ENCODE measurements at places on chromosomes 13 and 19.

DNA sequence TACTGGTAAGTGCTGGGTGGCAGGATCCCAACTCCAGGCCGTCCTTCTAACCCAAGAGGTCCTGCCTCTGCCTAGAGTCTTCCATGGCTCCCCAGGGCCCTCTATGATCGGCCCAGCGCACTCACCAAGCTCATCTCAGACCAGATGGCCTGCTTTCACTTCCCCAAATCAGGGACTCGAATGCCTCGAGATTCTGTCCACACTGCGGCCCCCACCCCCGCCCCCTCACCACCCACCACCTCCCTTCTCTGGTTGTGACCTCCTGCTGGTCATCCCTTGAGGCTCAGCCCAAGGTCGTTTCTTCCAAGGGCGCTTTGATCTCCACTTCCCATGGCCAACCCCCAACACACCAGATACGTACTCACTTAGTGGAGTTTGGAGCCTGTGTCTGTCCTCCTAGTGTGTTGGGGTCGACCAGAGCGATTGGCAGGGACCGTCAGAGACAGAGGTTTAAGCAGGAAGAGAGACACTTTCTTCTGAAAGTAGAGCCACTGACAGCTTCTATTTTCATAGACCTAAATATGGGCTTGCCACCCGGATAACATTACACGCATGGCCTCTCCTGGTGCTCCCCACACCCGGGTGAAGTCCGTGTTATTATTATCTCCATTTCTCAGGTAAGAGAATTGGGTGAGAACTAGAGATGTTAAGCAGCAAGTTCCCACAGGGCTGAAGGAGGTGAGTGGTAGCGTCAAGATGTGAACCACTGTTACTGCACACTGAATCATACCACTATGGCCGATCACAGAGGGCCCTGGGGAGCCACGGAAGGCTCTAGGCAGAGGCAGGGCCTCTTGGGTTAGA, at the start of gene FCER2:
Gene FCER2, minus strand, starts transcription at position 478 of the 804 bp plus-strand sequence. CDS start 2,371 bp downstream, outside the sequence.
- DNase-seq, result no peak

- no peak for DNase-seq
These were observed 150.9 kb downstream of the URI1 start for GRCh38 chr19:30092721-30093569.

DNA sequence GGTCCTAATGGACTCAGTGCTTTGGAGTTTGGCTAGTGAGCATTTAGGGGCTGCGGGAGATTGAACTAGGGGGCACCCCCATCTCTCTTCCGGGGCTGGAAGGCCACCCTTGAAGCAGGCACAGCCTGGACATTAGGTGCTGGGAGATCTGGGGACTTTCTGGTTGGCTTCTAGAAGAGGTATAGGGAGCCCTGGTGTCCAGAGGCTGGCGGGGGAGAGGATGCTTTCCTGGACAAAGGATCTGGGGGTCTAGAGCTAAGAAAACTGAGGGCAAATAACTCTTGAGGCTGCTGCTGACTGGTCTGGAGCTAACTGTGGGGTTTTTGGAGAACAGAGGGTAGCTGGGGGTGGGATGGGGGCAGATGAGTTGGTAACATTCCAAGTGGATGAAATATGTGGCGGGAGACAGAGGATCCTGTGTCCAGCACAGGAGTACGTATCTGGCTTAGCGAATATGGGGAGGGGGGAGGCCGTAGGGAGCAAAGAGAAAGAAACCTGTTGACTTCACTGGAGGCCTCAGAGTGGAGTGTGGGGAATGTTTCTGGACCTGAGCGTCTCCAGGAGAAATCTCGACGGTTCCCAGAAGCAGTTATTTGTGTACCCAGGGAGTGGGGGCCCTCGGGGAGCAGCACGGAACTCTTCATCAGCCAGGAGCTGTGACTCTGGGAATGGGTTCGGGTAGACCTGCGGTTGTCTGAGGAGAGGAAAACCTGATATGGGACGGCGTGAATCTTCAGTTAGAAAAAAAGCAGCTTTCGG, 1.4 kb downstream of the HNRNPUL1 start:
- DNase-seq, result no peak

GRCh38 chr19:49567861-49568441, 12.4 kb downstream of the NOSIP start:
- peak; percentile 76 for DNase-seq

- no peak for DNase-seq
These were observed 30.6 kb downstream of the DPF1 start for GRCh38 chr19:38193445-38193844.

- DNase-seq, result no peak
These were observed 2.7 kb upstream of the MAP2K7 start for GRCh38 chr19:7900931-7901330.

DNA sequence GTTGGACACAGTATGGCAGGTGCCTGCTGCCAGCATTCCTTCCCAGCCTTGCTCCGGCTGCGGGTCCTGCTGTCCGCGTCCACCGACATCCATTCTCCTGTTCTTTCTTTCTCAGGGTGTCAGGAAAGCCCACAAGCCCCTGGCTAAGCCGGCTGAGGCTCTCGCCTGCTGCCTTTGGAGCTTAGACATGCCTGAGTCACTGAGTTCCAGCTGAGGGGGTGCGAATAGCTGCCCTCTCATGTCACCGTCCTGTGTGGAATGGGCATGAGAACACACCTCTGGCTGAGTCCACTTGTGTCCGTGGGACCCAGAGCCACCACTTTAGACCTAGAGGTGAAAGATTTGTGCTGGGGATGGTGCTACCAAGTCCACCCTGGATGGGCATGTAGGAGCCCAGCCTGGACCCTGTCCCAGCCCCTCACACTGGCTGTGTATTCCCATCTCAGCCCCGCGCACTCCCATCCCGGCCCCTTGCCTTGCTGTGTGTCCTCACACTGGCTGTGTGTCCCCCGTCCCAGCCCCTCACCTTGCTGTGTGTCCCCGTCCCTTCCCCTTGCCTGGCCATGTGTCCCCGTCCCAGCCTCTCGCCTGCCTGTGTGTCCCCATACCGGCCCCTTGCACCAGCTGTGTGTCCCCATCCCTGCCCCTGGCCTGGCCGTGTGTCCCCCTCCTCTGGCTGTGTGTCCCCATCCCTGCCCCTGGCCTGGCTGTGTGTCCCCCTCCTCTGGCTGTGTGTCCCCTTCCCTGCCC, 24.6 kb upstream of the IRS2 start:
- DNase-seq, result no peak

- DNase-seq, result no peak
These were observed 28.3 kb downstream of the EFNA2 start for GRCh38 chr19:1313695-1314613.

DNA sequence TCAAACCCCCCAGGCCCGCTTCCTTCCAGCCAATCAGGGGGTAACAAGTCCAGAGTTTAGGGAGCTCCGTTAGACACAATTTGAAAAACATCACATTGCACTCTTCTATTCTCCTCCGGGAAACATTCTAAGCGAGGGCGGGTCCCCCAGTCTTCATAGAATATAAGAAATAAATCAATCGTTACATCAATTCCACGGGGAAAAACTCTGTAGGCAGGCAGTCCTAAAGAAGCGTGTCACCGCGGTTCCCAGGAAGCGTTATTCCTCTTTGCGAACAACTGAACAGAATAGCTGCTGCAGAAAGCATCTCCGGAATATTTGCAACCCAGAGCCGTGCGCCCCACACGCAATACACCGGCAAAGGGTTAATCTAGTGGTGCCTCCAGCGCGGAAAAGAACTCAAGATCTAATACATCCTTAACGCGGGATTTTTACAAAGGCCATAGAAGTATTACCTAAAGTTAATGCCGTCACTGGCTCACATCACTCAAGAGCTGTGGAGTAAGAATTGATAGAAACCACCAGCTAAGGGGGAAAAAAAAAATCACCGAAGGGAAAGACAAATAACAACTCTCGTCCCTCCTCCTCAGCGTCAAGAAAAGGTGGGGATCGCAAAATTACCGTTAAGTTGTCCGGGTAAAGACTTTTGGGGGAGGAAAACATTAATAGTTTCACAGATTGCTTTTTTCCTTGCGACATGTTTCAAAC, 65.1 kb downstream of the KCNRG start:
- DNase-seq, result peak; percentile 43

GRCh38 chr13:111625526-111626315, 305.3 kb downstream of the TEX29 start:
- no peak for DNase-seq

- peak; percentile 22 for DNase-seq
These were observed 1.0 kb upstream of the CGB7 start for GRCh38 chr19:49058562-49058961.

DNA sequence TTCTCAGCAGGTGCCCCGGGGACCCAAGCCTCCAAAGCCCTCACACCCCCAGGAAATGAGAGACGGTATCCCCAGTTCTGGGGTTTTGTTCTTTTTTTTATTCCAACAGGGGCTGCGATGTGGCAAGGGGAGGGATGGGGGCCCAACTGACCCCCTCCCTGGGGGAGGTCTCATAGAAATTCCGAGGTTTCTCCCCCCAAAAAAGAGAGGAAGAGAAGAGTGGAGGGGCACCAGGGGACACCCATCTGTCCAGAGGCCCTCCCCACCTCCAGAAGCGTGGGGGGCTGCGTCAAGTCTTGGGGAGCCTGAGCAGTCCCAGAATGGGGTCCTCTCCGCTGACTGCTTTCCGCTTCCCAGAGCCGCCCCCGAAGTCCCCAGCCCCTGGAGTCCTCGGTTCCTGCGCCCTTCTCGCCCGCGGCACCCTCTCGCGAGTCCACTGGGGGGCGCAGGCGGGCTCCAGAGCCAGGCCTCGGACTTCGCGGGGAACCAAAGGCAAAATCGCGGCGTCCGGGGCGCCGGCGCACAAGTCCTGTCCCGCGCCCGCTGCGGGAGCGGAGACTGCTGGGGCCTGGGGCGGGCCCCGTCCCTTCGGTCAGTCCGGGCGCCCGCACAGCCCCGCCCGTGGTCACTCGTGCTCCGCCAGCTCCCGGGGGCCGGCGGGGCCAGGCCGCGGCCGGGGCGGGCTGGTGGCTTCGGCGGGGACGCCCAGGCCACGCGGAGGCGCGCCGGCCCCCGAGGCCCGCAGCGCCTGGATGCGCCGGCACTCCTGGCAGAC, 4.4 kb upstream of the ATP1A3 start:
- DNase-seq, result peak; percentile 46

DNA sequence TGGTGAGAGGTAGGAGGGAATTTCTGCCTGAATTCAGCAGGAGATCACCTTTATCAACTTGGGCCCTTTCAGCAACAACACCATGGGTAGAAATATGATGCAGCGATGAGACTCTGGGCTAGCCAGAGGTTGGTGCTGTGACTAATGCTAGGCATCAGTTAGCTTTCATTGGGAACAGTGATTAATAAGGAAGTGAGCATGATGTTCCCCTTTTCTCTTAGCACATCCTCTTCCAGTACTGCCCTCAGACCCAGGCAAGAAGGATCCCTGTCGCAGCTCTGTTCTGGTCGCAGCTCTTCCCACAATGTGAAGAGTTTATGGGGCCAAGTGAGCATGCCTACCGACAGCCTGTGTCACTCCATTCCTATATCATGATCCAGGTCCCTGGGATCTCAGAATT, 100.5 kb downstream of the FLT1 start:
- DNase-seq, result no peak

GRCh38 chr13:110345266-110345665, 38.2 kb downstream of the COL4A2 start:
- no peak for DNase-seq

DNA sequence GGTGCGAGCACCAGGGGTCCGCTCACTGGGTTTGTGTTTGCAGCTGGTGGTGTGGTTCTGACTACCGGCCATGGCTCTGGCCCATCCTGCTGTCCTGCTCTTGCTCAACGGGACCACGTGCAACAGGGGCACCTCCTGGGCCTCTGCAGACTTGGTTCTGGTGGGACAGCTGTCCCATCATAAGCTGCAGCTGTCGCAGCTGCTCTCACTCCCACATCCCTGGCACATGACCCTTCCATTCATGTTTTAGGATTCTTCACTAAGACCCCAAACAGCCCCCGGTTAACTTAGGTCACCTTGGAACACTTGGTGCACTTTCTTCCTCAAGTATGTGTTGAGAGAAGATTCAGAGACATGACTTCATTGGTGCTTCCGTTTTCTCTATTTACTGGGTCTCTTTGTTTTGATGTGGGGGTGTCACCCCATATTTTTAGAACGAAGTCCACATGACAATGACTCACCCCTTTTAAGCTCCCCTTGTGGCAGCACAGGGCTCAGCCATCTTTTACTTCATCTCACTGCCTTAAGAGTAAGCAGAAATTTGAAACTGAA, 68.4 kb upstream of the ARHGEF7 start:
- peak; percentile 35 for DNase-seq

DNA sequence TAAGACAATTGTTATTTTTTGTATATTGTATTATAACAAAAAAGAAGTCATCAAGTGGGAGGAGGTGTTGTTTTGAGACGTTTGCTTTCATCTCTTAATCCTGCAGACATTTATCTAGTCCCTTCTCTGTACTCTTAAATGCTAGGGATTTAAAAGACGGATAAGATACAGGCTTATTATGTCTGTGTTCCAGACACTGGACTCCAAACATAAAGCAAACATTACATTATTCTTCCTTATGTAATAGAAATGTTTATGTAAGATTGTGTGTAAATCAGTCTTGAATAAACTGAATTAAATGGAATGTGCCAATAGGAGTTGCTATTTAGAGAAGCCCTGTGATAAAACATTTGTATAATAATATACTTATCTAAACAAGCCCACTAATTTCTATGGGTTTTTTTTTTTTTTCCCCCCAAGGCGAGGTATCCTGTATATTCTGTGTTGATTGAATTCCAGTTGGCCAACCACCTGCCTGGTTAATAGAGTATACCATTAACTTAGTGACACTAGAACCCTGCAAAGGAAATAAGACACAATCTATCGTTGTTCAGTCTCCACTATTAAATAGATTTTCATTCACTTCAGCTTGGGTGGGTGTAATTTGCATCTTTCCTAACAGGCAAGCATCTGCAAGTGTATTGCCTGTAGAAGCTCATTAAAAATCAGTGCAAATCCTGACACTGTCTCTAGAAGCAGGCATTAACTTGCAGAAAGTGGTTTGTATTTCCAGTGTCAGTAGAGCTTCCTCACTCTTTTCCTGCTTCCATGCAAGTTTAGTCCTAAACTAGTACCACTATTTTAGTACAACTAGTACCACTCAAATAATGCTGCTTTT, 69.0 kb downstream of the LRCH1 start:
- no peak for DNase-seq

DNA sequence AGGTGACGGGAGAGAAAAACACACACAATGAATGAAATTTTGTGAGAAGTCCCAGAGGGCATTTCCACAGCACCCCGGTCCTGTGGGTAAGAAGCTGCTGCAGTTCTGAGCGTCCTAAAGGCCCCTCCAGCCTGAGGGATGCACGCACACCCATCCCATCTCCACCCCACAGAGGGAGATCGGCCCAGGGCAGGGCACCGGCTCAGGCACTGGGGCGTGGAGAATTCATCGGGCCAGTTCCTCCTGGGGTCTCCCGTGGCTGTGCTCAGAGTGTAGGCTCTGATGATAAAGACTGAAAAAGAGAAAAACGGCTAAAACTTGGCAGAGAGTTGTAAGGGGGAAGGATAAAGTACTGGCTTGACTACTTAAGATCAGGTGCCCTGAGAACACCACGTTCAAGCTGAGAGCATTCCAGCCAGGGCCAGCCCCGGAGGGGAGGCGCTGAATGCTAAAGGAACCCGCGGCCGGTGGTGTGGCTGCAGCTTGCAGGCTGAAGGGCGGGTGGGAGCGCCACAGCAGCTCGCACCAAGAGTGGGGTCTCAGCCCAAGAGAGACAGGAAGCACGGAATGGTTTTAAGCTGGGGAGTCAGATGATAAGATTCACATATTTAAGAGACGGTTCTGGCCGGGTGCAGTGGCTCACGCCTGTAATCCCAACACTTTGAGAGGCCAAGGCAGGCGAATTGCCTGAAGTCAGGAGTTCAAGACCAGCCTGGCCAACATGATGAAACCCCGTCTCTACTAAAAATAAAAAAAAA, 121.9 kb upstream of the SPACA7 start:
- DNase-seq, result no peak
